ENCODE measurements at places on chromosomes 13 and 19. TPM values are rescaled to one million over a fixed set of nuclear protein-coding genes. Genes with fewer than 3 reads are reported as not detected.

DNA sequence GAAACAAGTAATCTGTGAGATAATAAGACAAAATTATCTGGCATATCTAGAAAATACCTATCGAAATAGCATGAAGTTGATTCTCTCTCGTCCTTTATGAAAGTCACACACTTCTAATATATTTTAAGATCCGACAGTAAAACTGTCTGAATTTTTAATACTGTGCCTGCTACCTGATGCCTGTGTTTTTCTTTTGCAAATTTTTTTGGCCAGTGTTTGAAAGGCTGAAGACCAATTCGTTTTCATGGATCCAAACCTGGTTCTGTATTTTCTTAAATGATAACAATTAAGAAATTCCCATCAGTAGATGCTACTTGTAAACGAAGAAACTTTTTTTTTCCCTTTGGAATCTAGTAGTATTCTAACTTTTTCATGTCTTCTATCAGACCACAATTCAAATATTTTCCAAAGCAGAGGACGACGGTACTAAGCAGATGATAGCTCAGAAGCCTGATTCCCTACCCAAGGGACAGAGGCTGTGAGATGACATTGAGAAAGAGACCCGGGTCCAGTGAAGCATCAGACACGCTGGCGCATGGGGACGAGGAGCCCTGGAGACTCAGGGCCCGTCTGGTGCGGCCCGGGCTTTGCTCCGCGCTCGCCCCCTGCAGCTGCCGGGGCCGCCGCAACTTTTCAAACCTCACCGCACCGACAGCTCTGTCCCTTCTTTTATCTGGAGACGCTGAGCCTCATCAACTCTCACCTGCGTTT lies 49.5 kb upstream of the PABPC3 start:
- no peak for DNase-seq

DNA sequence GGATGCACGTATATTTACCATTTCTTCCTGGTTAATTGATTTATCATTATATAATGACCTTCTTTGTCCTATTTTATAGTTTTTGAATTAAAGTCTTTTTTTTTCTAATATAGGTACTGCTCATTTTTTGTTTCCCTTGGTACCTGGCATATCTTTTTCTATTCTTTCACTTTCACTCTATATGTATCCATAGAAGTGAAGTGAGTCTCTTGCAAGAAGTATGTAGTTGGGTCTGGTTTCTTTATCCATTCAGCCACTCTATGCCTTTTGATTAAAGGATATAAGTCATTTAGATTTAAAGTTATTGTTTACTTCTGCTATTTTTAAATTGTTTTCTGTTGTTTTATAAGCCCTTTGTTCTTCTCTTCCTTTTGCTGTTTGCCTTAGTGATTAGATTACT lies 194.3 kb upstream of the SLITRK6 start:
- no peak for DNase-seq

DNA sequence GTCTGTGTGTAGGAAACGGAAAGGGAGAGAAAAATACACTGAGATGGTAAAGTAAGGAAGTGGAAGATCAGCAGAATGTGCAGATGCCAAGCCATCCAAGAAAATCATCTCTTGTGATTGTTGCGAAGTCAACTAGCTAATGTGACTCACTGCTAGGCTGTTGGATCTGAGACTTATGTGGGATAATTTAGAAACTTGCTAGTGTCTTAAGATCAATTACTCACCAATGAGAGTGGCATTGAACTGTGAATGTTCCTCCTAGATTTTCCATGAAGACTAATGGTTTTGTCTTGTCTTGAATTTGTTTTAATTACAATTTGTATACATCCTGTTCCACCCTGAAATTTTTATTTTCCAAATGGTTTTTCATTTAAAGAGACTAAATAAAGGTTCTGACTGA lies 771.6 kb downstream of the EFNB2 start:
- DNase-seq: no peak

DNA sequence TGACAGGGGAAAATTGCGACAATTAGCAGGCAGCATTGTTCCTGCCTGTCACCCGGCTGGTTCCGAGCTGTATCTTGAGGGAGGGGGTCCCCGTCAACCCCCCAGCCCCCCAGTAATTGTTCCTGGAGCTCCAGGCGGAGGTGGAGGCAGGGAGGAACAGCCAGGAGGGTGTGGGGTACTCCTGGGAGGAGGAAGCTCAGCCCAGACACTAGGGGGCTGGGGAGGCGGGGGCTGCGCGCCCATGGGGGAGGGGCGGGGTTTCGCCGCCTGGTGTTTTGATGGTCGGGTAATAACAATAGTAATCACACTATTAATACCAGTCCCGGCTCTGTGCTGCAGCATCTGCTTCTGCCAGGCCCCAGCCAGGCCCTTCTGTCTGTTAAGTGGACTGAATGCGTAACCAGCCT lies 8.6 kb downstream of the NPAS1 start:
- no peak for DNase-seq

PRRG2 gene
- polyA plus RNA-seq: 4.8 TPM

COLGALT1 gene
- polyA plus RNA-seq: 58.1 TPM

DNA sequence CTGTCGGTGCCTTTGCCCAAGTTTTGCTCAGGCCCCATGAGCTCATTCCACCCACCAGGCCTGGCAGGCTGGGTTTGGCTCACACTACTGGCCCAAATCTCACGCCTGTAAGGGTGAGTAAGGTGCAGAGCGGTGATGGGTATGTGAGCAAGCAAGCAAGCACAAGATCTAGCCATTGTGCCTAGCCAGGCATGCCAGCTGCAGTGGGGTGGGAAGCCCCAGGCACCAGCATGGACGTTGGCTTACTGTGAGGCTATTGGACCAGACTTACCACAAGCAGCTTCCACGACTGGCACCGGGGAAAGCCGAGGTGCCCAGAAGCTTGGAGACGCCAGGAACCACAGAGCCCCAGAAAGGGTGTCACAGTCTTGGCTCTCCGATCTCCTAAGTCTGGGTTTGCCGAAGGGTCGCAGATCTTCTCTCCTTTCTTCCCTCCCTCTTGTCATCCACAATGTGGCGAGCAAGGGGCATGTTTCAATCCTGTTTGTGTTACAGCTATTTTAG lies 2659.4 kb upstream of the PCDH20 start:
- no peak for DNase-seq

DNA sequence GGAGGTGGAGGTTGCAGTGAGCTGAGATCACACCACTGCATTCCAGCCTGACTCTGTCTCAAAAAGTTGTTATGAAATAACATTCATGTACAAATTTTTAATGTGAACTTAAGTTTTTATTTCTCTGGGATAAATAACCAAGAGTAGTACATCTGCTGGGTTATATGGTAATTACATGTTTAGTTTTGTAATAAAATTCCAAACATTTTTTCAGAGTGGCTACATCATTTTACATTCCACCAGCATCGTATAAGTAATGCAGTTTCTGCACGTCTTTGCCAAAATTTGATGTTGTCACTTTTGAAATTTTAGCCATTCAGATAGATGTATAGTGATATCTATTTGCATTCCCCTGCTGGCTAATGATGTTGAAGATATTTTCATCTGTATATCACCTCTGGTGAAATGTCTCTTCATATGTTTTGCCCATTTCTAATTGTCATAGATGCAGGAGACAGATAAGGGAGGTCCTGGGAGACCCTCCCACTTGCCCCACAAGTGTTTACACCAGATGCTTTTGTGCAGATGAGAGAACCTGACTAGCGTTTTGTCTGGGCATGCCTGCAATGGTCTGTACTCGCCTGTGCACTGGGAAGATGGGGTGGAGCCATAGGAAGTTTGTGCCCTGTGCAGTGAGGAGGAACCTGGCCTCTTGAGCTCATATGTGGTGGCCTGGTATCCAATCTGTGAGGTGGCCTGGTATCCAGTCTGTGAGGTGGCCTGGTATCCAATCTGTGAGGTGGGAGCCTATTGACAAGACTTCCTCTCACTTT lies 12.7 kb upstream of the KBTBD6 start:
- DNase-seq: no peak

GRCh38 chr19:2230807-2231533 lies 5.2 kb downstream of the PLEKHJ1 start:
- DNase-seq: no peak

- DNase-seq: no peak
Observed at GRCh38 chr13:61149331-61149730, 266.3 kb downstream of the PCDH20 start.

FOXO1 gene
- polyA plus RNA-seq: 12.1 TPM

GRCh38 chr13:65091031-65091430 lies 2139.1 kb downstream of the PCDH9 start:
- DNase-seq: no peak

Data from left lung (tissue), 14 donors.